Stimulated activated CD8-positive, alpha-beta memory T cell treated with anti-CD3 and anti-CD28 coated beads, Interleukin-4, amount 100 ng/mL, for 4 hours (primary cell): ENCODE measurements at places on chromosomes 1 and 21.

GRCh38 chr21:36796070-36796469 lies 97.2 kb downstream of the SIM2 start:
- no peak for DNase-seq

DNA sequence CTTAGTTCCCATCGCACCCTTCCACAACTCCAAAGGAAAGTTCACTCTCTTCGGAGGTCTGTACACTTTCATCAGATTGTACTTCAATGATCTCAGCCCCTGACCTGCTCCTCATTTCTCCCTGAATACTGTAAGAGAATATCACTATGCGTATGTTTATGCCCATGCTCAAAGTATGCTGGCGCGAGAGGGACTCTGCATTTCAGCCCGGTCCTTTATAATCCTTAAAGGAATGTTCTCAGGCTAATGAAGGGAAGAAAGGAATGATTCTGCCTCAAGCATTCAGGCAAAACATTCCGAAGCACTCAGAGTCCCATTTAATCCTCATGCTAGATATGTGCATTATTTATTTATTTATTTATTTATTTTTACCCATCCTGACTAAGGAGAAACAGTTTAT lies 76.8 kb downstream of the PLD5 start:
- DNase-seq: no peak

DNA sequence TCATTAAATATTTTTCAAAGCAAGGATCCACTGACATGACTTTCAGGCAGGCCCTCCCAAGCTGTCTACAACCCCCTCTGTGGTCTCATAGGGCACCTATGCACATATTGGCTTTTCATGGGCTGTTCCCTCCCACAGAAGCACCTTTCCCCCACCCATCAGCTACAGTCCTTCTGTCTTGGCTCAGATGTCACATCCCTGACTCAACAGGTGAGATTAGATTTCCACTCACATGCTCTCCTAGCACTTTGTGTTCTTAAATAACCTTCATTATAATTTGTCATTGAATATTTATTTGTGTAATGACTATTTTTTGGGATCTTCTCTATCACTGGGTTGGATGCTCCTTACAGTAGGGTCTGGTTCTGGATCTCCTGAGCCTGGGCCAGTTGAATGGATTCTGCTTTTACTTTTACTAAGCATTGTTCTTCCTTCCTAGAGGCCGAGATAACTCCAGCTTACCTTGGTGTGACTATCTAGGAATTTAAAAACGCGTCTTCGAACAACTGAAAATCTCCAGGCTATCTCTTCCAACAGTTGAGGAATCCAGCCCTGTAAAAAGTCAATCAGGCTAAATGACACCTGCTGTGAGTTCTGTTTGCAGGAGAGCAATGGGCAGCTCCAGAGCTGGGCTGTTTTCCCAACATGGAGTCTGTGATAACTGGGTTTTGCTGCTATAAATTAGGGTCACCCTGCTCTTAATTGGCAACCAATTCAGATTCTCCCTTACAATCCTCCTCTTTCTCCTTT lies 16.2 kb downstream of the ROR1 start:
- DNase-seq: no peak

DNA sequence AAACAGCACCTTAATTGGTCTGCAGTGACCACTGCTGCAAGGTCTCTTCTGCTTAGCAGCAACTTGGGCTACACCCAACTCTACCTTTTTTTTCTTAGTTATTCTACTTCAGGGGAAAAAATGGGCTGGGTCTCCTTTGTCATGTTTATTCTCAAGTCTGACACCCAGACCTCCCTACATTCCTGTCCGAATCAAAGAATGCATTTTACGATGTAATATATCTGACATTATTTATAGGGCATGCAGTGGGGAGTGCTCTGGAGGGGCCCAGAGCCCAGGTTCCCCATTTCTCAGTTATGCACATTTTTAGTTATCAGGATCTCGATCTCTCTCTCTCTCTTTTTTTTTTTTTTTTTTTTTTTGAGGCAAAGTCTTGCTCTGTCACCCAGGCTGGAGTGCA lies 50.5 kb downstream of the OPTC start:
- DNase-seq: no peak

GRCh38 chr1:1045129-1045528 lies 25.2 kb downstream of the AGRN start:
- no peak for DNase-seq

GRCh38 chr1:31696242-31696641 lies 7.6 kb downstream of the COL16A1 start:
- no peak for DNase-seq
